Spleen (tissue), 13 donors: ENCODE measurements at places on chromosomes 2 and 18. TPM values are rescaled to one million over a fixed set of nuclear protein-coding genes. Genes with fewer than 3 reads are reported as not detected.

Gene DNPEP
- 74.4 TPM for polyA plus RNA-seq

Gene CRACDL
- 0.76 TPM for polyA plus RNA-seq

Gene KLHL29
- 2.0 TPM for polyA plus RNA-seq

Gene ABCG8
- 0.02 TPM for polyA plus RNA-seq

Gene SNORC
- polyA plus RNA-seq = 5.1 TPM

Gene UPP2
- polyA plus RNA-seq = 0.02 TPM

DNA sequence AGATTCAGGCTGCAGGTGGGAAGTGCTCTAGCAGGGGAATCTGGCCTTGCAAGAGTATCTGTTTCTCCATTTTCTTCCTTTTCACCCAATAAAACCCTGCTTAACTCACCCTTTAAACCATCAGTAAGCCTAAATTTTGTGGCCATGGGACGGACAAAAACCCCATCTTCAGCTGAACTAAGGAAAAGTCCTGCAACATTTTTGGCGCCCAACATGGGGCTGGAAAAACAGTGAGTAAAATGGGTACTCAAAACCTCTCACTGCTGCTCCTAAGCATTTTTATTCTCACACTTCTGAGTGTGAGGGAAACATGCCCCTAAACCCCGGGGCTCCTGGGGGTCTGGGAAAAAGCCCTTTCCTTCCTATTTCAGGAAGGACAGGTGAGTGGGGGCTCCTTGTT, 414.3 kb downstream of the ZNF804A start:
- no peaks in the 10 kb centered on the region for H3K4me1 ChIP-seq
- no peak overlapping the region for H3K4me3 ChIP-seq
- H3K27me3 ChIP-seq = no peaks in the 10 kb centered on the region
- DNase-seq = no peak
- no peak overlapping the region for H3K27ac ChIP-seq

DNA sequence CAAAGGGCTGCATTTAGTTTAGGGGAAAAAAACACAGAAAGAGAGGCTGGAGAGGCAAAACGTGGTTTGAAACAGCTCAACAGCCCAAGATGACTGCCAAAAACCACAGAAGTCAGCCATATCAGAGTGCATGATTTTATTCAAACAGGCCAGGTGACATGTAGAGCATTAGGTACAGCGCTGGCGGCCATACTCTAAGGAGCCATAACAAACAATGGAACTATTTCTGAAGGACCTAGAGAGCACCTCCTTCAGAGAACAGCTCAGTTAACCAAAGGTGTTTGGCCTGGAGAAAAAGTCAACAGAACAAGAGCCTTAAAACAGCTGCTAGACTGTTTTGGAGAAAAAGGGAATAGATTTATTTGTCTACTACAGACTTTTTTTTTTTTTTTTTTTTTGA, 2.6 kb downstream of the THADA start:
- H3K27me3 ChIP-seq = no peaks in the 10 kb centered on the region
- no peak for DNase-seq
- peaks cover 43% of the 10 kb centered on the region for H3K36me3 ChIP-seq
- H3K4me1 ChIP-seq = peaks cover 23% of the 10 kb centered on the region
- H3K4me3 ChIP-seq = no peak overlapping the region

DNA sequence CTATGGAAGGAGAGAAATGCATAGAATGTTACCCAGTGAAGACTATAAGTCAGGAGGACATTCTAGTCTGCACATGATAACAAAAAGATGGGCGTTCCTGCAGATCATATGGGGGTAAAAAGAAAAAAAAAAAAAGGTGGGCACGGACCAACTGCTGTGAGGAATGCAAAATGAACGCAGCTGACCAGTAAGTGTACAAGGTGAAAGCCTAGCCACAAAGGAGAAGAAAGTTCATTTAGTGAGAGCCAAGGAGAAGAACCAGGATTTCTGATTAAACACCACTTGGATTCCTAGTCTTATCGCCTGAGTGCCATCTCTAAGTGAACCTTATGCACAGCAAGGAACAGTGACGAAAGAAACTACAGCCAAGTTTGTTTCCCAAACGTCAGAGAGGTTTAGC, 26.5 kb downstream of the RBMS1 start:
- no peaks in the 10 kb centered on the region for H3K36me3 ChIP-seq
- H3K4me1 ChIP-seq = peaks cover 4% of the 10 kb centered on the region
- no peak overlapping the region for H3K27ac ChIP-seq

- no peak overlapping the region for H3K27ac ChIP-seq
- no peak overlapping the region for H3K4me3 ChIP-seq
- no peaks in the 10 kb centered on the region for H3K36me3 ChIP-seq
Observed at GRCh38 chr2:188512456-188512855, 220.8 kb downstream of the GULP1 start.

DNA sequence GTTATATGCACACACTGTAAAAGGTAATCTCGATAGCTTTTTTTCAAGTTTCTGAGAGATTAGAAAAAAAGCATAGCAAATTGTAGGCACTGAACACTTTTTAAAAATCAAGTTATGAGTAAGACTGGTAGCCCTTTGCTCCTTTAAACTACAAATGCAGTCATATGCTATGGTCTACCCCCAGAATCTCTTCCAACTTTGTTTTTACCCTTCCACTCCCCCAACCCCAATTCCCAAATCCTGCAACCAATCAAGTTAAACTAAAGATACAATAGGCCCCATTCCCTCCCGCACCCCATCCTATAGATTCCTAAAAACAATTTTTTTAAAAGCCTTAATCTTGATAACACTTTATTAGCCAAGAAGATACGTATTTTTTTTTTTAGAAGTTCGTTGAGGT, 752 bp upstream of the BAZ2B start:
- H3K36me3 ChIP-seq = no peaks in the 10 kb centered on the region
- peaks cover 70% of the 10 kb centered on the region for H3K4me1 ChIP-seq
- peak overlapping the region; percentile 96 for H3K27ac ChIP-seq
- H3K4me3 ChIP-seq = peak overlapping the region; percentile 66

- H3K27me3 ChIP-seq = no peaks in the 10 kb centered on the region
- no peak overlapping the region for H3K4me3 ChIP-seq
- H3K27ac ChIP-seq = peak overlapping the region; percentile 75
- H3K36me3 ChIP-seq = no peaks in the 10 kb centered on the region
- peaks cover 63% of the 10 kb centered on the region for H3K4me1 ChIP-seq
Observed at GRCh38 chr2:109322111-109322510, 193.1 kb downstream of the SH3RF3 start.

GRCh38 chr2:61969376-61969775, 63.9 kb downstream of the COMMD1 start:
- H3K4me3 ChIP-seq = no peak overlapping the region
- no peaks in the 10 kb centered on the region for H3K36me3 ChIP-seq
- no peaks in the 10 kb centered on the region for H3K4me1 ChIP-seq
- H3K27me3 ChIP-seq = no peaks in the 10 kb centered on the region
- H3K27ac ChIP-seq = no peak overlapping the region
- no peak for DNase-seq

DNA sequence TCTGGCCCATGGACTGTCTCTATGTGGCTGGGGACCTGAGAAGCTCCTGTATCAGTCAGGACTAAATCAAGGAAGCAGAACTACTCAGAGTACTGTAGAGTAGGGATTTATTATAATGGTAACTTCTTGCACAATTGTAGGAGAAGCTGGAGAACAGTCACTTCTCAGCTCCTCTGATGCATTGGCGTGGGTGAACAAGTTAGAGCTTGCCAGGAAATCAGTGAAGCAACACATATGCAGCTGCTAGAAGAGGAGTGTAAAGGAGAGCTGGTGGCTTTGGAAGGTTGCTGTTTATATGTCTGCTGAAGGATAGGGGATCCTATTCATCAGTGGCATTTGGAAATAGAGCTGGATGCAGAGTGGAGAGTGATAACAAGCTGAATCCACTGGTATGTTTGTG, 215.5 kb upstream of the CWC22 start:
- no peak overlapping the region for H3K4me3 ChIP-seq
- H3K4me1 ChIP-seq = no peaks in the 10 kb centered on the region
- DNase-seq = no peak

DNA sequence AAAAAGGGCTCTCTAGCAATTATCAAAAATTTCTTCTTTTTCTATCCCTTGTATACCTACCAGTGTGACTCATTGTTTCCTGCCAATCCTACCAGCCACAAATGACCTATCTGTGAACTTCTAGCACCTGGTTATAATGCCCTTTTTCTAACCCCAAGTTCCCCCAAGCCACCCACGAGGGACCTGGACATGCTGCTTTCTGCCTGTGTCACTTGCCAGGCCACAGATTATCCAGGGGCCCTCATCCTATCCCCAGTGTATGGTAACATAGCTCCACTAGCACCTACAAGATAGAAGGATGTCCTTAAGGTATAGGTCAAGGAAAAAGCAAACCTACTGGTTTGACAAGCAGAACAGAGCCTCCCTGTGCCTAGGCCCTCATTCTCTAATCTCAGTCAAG, 26.8 kb downstream of the AAK1 start:
- no peaks in the 10 kb centered on the region for H3K27me3 ChIP-seq
- H3K27ac ChIP-seq = no peak overlapping the region
- H3K4me1 ChIP-seq = peaks cover 22% of the 10 kb centered on the region
- peaks cover 5% of the 10 kb centered on the region for H3K36me3 ChIP-seq

GRCh38 chr18:44629406-44629805, 51.3 kb upstream of the SETBP1 start:
- no peak overlapping the region for H3K27ac ChIP-seq
- no peak for DNase-seq
- H3K36me3 ChIP-seq = no peaks in the 10 kb centered on the region
- no peak overlapping the region for H3K4me3 ChIP-seq

- no peaks in the 10 kb centered on the region for H3K27me3 ChIP-seq
- DNase-seq = no peak
- H3K4me1 ChIP-seq = no peaks in the 10 kb centered on the region
Observed at GRCh38 chr2:224807153-224807964, 91.2 kb upstream of the CCDC195 start.

- H3K4me3 ChIP-seq = no peak overlapping the region
- no peaks in the 10 kb centered on the region for H3K27me3 ChIP-seq
- H3K27ac ChIP-seq = no peak overlapping the region
- DNase-seq = no peak
- no peaks in the 10 kb centered on the region for H3K4me1 ChIP-seq
- H3K36me3 ChIP-seq = no peaks in the 10 kb centered on the region
Observed at GRCh38 chr2:123999681-124000080, 25.4 kb upstream of the CNTNAP5 start.

- H3K4me1 ChIP-seq = peaks cover 10% of the 10 kb centered on the region
- H3K4me3 ChIP-seq = no peak overlapping the region
- no peak for DNase-seq
- no peak overlapping the region for H3K27ac ChIP-seq
Observed at GRCh38 chr18:74360852-74361655, 45.4 kb downstream of the C18orf63 start.

DNA sequence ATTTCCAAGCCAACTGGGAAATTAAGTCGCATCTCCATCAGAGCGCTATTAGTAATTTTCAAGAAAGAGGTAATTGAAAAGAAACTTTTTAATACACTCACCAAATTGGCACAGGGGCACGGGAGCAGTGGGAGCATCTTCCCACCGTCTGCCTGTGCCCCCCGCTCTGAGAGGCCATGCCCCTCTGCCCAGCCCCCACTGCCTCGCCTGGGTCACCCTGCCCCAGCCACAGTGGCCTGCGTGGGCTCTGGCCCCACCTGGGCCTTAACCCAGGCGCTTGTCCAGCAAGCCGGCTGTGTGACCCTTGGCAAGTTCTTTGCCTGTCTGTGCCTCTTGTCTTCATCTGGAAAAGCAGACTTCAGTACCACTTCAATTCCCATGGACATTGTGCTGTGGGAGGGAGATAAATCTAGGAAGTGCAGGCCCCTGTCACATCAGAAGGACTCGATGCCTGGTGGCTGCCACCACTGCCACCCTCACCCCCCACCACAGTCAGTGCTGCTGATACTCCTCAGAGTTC, 31.9 kb downstream of the GLI2 start:
- H3K36me3 ChIP-seq = no peaks in the 10 kb centered on the region
- H3K27ac ChIP-seq = no peak overlapping the region
- H3K27me3 ChIP-seq = no peaks in the 10 kb centered on the region
- peak; percentile 57 for DNase-seq

- H3K27ac ChIP-seq = no peak overlapping the region
- H3K36me3 ChIP-seq = no peaks in the 10 kb centered on the region
- H3K27me3 ChIP-seq = no peaks in the 10 kb centered on the region
Observed at GRCh38 chr2:236351966-236352525, 87.8 kb upstream of the ASB18 start.

- no peak for DNase-seq
- no peaks in the 10 kb centered on the region for H3K4me1 ChIP-seq
- H3K27ac ChIP-seq = no peak overlapping the region
- no peak overlapping the region for H3K4me3 ChIP-seq
Observed at GRCh38 chr2:169007941-169008340, 23.2 kb downstream of the ABCB11 start.

GRCh38 chr2:30487603-30488002, 40.6 kb downstream of the LCLAT1 start:
- H3K4me3 ChIP-seq = no peak overlapping the region
- no peak overlapping the region for H3K27ac ChIP-seq
- no peaks in the 10 kb centered on the region for H3K27me3 ChIP-seq
- H3K36me3 ChIP-seq = no peaks in the 10 kb centered on the region
- H3K4me1 ChIP-seq = no peaks in the 10 kb centered on the region

GRCh38 chr2:48107326-48107925, 201.1 kb upstream of the FBXO11 start:
- H3K36me3 ChIP-seq = no peaks in the 10 kb centered on the region
- no peak for DNase-seq
- H3K27me3 ChIP-seq = no peaks in the 10 kb centered on the region
- no peak overlapping the region for H3K4me3 ChIP-seq
- H3K4me1 ChIP-seq = peaks cover 46% of the 10 kb centered on the region
- peak overlapping the region; percentile 37 for H3K27ac ChIP-seq
